Lung (tissue), 17 donors: ENCODE measurements at places on chromosomes 2 and 18. TPM values are rescaled to one million over a fixed set of nuclear protein-coding genes. Genes with fewer than 3 reads are reported as not detected.

G6PC2 gene
- polyA plus RNA-seq, result 0.08 TPM

AQP12A gene
- polyA plus RNA-seq, result not detected

COL3A1 gene
- polyA plus RNA-seq, result 45.3 TPM

SH3RF3 gene
- polyA plus RNA-seq, result 2.9 TPM

IL1B gene
- polyA plus RNA-seq, result 482 TPM

TNS1 gene
- polyA plus RNA-seq, result 108 TPM

ARHGEF4 gene
- polyA plus RNA-seq, result 5.8 TPM

NLRC4 gene
- 6.0 TPM for polyA plus RNA-seq

MYO5B gene
- polyA plus RNA-seq, result 15.0 TPM

UGT1A10 gene
- polyA plus RNA-seq, result 0.03 TPM

TBR1 gene
- polyA plus RNA-seq, result 0.01 TPM

LRP2 gene
- 5.9 TPM for polyA plus RNA-seq

WDCP gene
- polyA plus RNA-seq, result 3.2 TPM

WIPF1 gene
- polyA plus RNA-seq, result 18.5 TPM

OXER1 gene
- 0.59 TPM for polyA plus RNA-seq

IL1R2 gene
- polyA plus RNA-seq, result 902 TPM

GRCh38 chr2:226850024-226850423 is 14.2 kb downstream of the RHBDD1 start:
- no peak overlapping the region for H3K4me3 ChIP-seq
- no peak overlapping the region for H3K27ac ChIP-seq
- no peaks in the 10 kb centered on the region for H3K36me3 ChIP-seq
- H3K4me1 ChIP-seq, result peaks cover 4% of the 10 kb centered on the region
- DNase-seq, result peak; percentile 13

GRCh38 chr2:231648579-231649174 is 56.0 kb downstream of the TEX44 start:
- H3K4me1 ChIP-seq, result no peaks in the 10 kb centered on the region
- no peaks in the 10 kb centered on the region for H3K36me3 ChIP-seq
- DNase-seq, result no peak

DNA sequence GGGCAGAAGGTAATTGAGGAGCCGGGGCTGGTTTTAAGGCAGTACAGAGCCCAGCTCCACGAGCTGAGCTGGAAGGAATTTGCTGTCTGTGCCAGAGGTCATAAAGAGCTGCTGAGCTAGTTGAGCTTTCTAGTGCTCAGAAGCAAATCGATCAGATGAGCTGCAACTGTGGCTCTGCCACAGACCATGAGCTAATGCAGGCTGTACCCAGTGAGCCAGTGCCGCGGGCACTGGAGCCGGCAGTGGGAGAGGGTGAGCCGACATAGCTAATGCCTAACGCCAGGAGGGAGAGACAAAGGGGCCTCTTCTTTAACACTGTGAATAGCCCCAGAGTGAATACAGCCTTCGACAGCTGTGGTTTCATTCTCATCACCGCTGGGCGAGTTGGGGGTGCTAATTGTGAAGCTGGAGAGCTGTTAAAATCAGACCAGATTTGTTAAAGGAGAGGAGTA is 410.1 kb upstream of the TCF4 start:
- DNase-seq, result peak; percentile 83
- no peaks in the 10 kb centered on the region for H3K27me3 ChIP-seq
- H3K4me1 ChIP-seq, result no peaks in the 10 kb centered on the region
- H3K36me3 ChIP-seq, result no peaks in the 10 kb centered on the region
- no peak overlapping the region for H3K4me3 ChIP-seq
- H3K27ac ChIP-seq, result no peak overlapping the region

DNA sequence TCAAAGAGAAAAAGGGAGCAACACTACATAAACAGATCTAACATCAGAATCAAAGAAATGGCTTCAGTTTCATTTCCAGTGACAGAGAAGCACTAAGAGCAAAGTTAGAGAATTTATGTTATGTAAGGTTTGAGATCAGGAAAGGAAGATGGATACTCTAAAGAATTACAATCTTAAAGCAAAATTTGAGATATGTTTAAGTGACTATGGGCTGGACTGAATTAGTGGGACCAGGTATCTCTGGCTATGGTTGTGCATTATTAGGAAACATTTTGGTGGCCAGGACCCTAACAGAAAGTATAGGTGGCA is 208.2 kb downstream of the CCDC178 start:
- no peak overlapping the region for H3K4me3 ChIP-seq
- H3K27me3 ChIP-seq, result no peaks in the 10 kb centered on the region
- no peaks in the 10 kb centered on the region for H3K4me1 ChIP-seq
- H3K27ac ChIP-seq, result no peak overlapping the region
- DNase-seq, result no peak

- H3K36me3 ChIP-seq, result no peaks in the 10 kb centered on the region
- H3K4me1 ChIP-seq, result no peaks in the 10 kb centered on the region
Measured at GRCh38 chr18:50203801-50204604, 9.1 kb upstream of the MYO5B start.

DNA sequence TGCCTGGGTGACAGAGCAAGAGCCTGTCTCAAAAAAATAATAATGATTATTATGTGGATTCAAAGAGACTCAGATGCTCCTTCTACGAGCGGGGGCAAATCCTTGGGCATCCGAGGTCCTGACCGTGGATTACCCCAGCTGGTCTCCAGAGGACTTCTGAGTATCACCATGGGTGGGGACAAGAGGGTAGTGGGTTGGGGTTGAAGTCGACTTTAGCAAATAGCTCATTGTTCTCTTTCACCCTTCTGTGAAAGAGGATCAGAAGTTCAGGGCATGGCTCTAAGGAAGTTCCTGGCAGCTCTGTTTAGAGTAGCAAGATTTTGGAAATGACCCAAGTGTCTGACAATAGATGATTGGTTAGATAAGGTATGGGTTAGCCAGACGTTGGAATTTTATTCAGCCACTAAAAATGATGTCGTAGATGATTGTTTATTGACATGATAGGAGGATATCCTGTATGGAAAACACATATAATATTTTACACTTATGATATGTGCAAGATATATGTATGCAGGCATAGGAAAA is 59.0 kb upstream of the SPRED2 start:
- H3K4me1 ChIP-seq, result peaks cover 2% of the 10 kb centered on the region
- no peak overlapping the region for H3K4me3 ChIP-seq
- no peak overlapping the region for H3K27ac ChIP-seq
- no peaks in the 10 kb centered on the region for H3K36me3 ChIP-seq
- peak; percentile 20 for DNase-seq

- no peak overlapping the region for H3K27ac ChIP-seq
- DNase-seq, result no peak
- no peak overlapping the region for H3K4me3 ChIP-seq
- no peaks in the 10 kb centered on the region for H3K27me3 ChIP-seq
- peaks cover 20% of the 10 kb centered on the region for H3K4me1 ChIP-seq
Measured at GRCh38 chr18:74266161-74266560, 25.6 kb downstream of the CYB5A start.

- H3K36me3 ChIP-seq, result no peaks in the 10 kb centered on the region
- peak; percentile 74 for DNase-seq
- no peaks in the 10 kb centered on the region for H3K27me3 ChIP-seq
- H3K4me3 ChIP-seq, result no peak overlapping the region
- H3K4me1 ChIP-seq, result no peaks in the 10 kb centered on the region
Measured at GRCh38 chr2:224369028-224369632, 32.8 kb downstream of the FAM124B start.

DNA sequence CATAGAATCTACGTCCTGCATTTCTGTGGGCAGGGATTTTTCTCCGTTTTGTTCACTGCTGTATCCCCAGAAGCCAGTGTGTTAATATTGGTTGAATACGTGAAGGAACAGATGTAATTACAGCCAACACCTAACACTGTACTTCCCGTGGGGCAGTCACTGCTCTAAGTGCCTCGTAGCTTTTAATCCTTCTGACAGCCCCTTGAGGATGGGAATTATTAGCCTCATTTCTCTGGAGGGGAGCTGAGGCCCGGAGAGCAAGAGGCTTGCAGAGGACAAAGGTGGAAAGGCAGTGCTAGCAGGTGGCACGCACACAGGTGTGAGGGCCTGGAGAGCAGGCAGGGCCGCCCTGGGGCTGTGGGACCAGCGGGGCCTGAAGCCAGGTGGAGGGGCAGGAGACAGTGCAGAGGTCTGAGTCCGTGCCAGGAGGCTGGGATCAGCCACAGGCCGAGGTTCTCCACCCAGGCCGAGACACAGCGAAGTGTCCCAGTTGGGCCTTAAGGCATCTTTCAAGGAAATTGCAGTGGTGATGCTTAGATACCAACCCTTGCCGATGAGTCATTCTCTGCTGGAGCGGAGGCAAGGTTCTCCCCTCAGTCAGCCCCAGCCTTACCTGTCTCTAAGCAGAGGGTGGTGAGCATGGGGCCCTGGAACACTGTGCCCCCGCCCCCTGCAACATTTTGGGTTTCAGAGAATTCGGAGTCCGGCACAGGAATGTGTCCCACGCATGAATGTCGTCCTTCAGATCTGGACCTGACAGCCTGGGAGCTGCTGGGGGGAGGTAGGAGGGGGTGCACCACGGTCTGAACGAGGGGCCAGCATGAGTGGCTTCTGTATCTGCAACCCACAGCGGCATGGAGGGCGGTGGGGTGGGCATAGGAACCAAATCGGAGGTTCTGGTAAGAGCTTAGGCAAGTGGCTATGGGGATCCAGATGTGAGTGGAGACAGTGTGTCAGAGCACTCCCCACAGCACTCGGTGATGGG is 122.6 kb downstream of the GBX2 start:
- H3K27ac ChIP-seq, result no peak overlapping the region
- peaks cover 3% of the 10 kb centered on the region for H3K36me3 ChIP-seq
- H3K4me3 ChIP-seq, result no peak overlapping the region

- no peaks in the 10 kb centered on the region for H3K36me3 ChIP-seq
- no peaks in the 10 kb centered on the region for H3K27me3 ChIP-seq
- DNase-seq, result no peak
- no peaks in the 10 kb centered on the region for H3K4me1 ChIP-seq
- H3K27ac ChIP-seq, result no peak overlapping the region
- H3K4me3 ChIP-seq, result no peak overlapping the region
Measured at GRCh38 chr2:202754936-202755335, 116.6 kb downstream of the ICA1L start.

GRCh38 chr2:3377279-3377611 is 373 bp downstream of the EIPR1 start:
- H3K27ac ChIP-seq, result peak overlapping the region; percentile 52
- peaks cover 14% of the 10 kb centered on the region for H3K4me1 ChIP-seq
- no peaks in the 10 kb centered on the region for H3K27me3 ChIP-seq
- peak; percentile 51 for DNase-seq
- H3K4me3 ChIP-seq, result peak overlapping the region; percentile 90

DNA sequence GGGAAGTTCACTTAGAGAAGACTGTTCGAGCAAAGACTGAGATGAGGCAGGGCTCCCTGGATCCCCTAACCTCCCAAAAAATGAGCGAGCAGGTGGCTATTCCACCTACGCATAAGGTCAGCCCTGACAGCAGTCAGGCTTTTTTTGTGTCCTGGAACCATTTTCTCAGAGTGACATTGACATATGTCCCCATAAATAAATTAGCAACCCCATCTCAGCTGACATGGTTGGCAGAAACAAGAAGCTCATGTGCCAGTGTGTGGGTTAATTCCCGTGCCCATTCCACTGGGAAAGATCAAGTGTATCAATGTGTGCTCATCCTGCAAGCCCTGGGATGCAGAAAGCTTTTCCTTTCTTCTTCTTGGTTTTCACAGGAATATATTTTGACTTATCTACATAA is 740.4 kb upstream of the CELF4 start:
- no peaks in the 10 kb centered on the region for H3K27me3 ChIP-seq
- no peak overlapping the region for H3K27ac ChIP-seq
- H3K4me1 ChIP-seq, result no peaks in the 10 kb centered on the region
- no peaks in the 10 kb centered on the region for H3K36me3 ChIP-seq
- DNase-seq, result no peak

GRCh38 chr2:72827966-72828646 is 2.3 kb upstream of the EXOC6B start:
- no peak overlapping the region for H3K4me3 ChIP-seq
- DNase-seq, result no peak
- H3K36me3 ChIP-seq, result no peaks in the 10 kb centered on the region
- H3K27ac ChIP-seq, result no peak overlapping the region
- H3K27me3 ChIP-seq, result no peaks in the 10 kb centered on the region

GRCh38 chr2:489838-490237 is 187.4 kb downstream of the TMEM18 start:
- no peak overlapping the region for H3K27ac ChIP-seq
- H3K27me3 ChIP-seq, result no peaks in the 10 kb centered on the region

DNA sequence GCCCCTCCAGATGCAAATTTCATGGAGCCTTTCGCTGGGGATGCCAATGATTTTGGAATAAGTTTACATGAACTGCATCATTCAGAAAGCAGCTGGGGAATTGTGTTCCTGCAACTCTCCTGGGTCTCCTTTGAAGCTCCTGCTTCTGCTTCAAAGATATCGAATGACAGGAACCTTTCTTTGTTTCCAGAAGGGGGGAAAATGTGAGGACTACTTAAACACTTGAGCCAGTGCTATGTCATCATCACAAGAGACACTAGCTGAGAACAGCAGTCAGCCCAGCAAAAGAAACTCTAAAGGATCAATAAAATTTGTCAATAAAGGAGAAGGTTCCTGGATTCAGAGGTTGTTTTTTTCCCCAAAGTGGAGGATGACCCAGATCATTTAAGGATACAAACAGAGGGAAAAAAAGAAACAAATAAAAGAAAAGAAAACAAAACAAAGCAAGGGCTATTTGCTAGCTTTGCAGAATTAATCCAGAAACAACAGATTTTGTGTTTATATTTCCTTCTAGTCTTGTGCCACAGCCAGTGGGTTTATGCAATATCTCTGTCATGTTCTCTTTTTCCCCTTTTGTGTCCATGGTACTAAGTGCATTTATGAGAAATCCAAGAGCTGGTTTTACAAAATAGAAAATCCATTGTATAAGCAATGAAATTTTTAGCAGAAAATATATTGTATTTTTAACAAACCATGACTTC is 463.7 kb downstream of the CDH2 start:
- H3K4me1 ChIP-seq, result peaks cover 23% of the 10 kb centered on the region
- H3K27me3 ChIP-seq, result no peaks in the 10 kb centered on the region
- no peak overlapping the region for H3K27ac ChIP-seq
- no peaks in the 10 kb centered on the region for H3K36me3 ChIP-seq

DNA sequence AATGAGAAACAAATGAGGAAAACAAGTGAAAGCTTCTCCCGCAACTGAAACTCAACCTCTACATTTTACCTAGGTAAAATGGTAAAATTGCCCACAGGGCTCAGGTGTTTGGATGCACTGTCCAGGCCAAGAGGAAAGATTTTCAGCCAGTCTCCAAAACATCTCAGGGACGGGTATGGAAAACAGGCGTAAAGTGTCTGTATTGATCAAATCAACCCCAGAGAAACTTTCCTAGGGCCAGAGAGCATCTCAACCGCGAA is 361 bp upstream of the HAT1 start:
- H3K4me1 ChIP-seq, result peaks cover 9% of the 10 kb centered on the region
- no peaks in the 10 kb centered on the region for H3K27me3 ChIP-seq
- DNase-seq, result no peak
- no peak overlapping the region for H3K4me3 ChIP-seq

GRCh38 chr2:178234648-178235047 is 40.3 kb downstream of the OSBPL6 start:
- DNase-seq, result no peak
- H3K27ac ChIP-seq, result no peak overlapping the region
- peaks cover 11% of the 10 kb centered on the region for H3K4me1 ChIP-seq
- H3K4me3 ChIP-seq, result no peak overlapping the region

GRCh38 chr18:55236150-55236931 is 277.1 kb upstream of the CCDC68 start:
- peaks cover 42% of the 10 kb centered on the region for H3K4me1 ChIP-seq
- no peak overlapping the region for H3K27ac ChIP-seq
- H3K27me3 ChIP-seq, result no peaks in the 10 kb centered on the region
- DNase-seq, result no peak
- peaks cover 5% of the 10 kb centered on the region for H3K36me3 ChIP-seq
- no peak overlapping the region for H3K4me3 ChIP-seq

- no peaks in the 10 kb centered on the region for H3K27me3 ChIP-seq
- no peak overlapping the region for H3K27ac ChIP-seq
- no peaks in the 10 kb centered on the region for H3K4me1 ChIP-seq
- H3K4me3 ChIP-seq, result no peak overlapping the region
Measured at GRCh38 chr2:78411303-78411702, 614.2 kb upstream of the REG3G start.
